GOT3 (cell line): ENCODE measurements at places on chromosomes 13 and 19.

GRCh38 chr19:14871619-14872230 lies 14.2 kb downstream of the OR7A17 start:
- no peak for DNase-seq

- DNase-seq, result no peak
Measured at GRCh38 chr13:42769650-42770049, 11.7 kb upstream of the FAM216B start.

GRCh38 chr13:111337206-111337605 lies 16.8 kb downstream of the TEX29 start:
- no peak for DNase-seq

DNA sequence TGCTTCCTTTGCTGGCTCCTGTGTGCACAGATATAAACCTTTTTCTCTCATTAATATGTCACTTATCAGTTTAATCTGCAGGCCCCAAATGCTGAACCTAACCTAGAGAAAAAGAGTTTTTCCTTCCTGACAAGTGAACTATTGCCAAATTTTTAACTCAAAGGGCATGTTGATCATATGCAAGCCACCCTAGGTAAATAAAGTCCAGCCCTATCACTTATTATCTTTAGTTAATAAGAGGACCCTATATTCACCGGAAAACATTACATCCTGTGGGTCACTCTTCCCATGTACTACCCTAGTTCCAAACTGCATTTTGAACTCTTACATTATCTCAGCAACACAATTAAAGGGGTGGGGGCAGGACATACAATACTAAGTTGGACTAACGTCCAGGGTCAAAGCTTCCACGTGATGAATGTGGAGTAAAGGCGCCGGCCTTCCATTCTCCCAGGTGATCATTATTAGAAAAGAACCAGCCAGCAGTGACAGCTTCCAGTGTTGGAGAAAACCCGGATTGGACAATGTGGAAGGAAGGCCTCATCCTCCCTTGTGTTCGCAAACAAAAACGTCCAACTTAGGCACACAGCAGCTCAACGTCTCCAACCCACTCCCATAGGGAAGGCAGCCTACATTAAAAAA lies 86.6 kb downstream of the STK24 start:
- no peak for DNase-seq

DNA sequence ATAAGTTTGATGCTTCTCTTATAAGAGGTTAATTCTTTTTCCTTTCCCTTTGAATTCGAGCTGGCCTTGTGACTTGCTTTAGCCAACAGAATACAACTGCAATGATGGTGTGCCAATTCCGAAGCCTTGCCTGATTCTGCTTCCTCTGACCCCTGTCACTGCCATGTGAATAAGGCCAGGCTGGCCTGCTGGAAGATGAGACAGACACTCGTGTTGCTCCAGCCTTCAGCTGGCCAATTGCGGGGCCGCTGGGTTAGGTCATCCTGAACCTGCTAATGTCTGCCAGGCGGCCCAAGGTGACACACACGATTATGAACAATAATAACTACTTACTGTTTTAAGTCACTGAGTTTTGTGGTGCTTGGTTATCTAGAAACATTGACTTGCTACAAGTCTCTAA lies 352.0 kb downstream of the MYO16 start:
- DNase-seq, result no peak

DNA sequence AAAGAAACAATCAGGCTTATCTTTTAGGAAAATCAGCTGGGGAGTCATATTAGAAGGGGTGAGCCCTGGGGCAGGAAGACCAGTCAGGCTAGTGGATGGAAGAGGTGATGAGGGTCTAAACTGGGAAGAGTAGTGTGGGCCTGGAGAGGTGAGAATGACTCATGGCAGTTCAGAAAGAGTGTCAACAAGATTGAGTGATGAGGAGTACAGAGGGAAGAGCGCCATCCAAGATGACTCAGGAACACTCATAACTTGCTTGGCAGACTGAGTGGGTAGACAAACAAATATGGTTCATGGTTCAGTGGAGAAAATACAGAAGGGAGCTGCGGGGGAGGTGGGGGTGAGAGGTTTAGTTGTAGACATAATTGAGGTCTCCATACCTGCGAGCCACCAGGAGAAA lies 17.3 kb upstream of the CLDN10 start:
- no peak for DNase-seq

GRCh38 chr19:3837332-3837731 lies 31.5 kb downstream of the ZFR2 start:
- no peak for DNase-seq

- no peak for DNase-seq
Measured at GRCh38 chr13:48784916-48785548, 131.3 kb downstream of the CYSLTR2 start.

- no peak for DNase-seq
Measured at GRCh38 chr19:1944088-1944915, 3.3 kb downstream of the CSNK1G2 start.

DNA sequence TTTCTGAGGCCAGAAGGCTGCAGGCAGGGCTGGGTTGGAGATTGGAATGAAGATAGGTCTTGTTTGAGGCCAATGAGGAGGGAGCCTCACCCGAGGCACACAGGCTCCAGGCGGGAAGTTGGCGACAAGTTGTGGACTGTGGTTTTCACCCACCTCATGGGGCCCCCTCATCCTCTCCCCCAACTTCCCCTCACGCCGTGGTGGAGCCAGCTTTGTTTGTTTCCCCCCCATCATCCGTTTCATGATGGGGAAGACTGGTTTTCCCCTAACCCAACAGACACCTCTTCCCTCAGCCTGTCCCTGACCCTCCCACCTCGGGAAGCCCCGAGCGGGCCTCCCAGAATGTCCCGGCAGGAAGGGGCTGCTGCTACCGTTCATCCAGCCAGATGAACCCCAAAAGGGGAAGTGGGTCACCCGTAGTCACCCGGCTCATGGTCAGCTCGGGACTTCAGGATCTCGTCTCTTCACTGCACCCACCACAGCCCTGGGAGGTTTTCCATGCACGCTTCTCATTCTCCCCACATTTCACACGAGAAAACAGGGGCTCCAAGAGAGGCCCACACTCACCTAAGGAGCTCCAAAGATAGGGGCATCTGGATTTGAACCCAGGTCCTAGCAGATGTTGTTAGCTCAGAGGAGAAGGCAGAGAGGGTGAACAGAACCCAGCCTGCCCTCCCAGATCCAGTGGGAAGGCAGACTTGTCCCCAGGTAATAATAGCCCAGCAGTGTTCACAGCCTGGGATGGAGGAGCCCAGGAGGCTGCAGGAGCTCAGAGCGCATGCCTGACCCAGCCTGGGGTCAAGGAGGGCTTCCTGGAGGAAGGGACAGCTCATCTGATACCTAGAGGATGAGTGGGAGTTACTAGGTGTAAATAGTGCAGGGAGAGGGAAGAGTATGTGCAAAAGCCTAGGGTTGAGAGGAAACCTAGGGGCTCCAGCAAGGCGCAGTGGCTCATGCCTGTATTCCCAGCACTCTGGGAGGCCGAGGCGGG lies 23.5 kb downstream of the CEACAM16 start:
- DNase-seq, result no peak

- DNase-seq, result peak; percentile 92
Measured at GRCh38 chr19:17107546-17108452, 32.2 kb downstream of the MYO9B start.
